ENCODE measurements at places on chromosomes 4 and X.
A peak's percentile ranks its signal among the peaks of the same experiment; 100 is the strongest.

DNA sequence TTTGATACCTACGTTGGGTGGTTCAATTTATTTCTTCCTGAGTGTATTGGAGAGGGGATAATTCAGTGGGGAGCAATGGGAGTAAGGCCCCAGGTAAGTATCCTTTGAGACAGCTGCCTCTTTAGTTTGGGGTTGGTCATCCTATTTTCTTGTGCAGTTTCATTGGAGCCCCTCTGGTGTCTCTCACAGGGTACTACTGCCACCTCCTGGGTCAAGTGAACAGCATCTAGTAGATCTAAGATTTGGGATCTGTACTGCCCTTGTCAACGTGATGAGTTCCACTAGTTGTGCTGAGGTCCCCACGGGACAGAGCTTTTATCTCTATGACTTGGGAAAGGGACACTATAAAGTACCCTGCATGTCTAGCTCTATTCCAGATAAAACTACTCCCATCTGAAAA lies 80.6 kb downstream of the PBDC1 start:
- peak; percentile 43 for DNase-seq

DNA sequence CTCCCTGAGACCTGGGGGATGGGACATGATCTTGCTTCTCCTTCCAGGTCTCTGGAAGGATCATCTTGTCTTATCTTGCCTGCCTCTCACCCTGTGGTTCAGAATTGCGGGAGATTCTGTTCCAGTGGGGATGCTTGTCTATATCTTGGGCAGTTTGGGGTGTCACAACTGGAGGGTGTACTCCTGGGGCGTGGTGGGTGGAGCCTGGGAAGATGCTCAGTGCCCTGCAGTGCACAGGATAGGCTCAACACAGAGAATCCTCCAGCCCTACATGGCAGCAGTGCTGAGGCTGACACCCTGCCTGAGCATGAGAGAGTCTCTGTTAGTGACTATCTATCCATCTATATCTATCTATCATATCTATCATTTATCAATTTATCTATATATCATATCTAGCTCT lies 7.7 kb downstream of the P2RY8 start:
- DNase-seq: no peak

DNA sequence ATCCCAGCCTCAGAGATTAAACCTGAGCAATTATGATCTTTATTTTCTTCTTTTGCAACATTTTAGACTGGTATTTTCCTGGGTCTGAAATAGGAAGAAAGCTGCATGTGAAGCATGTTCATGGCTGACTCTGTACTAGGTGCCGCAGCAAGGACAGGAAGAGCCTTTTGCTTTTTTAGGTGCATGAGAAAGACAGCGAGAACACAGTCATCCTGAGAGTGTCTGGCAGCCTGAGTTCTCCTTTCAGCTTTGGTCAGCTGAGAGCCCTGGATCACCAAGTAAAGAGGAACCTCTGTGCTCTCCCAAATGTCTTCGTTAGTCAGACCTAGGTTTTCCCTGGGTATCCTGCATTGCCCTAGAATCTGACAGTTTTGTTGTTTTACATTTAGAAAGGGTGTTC lies 29.8 kb downstream of the FAM149A start:
- peak; percentile 84 for DNase-seq

- DNase-seq: peak; percentile 47
These were observed 38.5 kb upstream of the TAPT1 start for GRCh38 chr4:16264798-16265197.

DNA sequence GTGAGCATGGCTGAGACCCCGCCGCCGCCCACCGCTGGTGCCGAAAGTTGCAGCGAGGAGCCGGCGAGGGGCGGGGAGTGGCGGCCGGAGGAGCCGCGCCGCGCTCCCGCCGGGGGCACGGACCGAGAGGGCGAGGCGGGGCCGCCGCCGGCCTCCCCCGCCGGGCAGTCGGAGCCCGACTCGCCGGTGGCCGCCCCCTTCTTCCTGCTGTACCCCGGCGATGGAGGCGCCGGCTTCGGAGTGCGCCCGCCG lies 16.5 kb downstream of the UTP3 start:
- no peak for DNase-seq

GRCh38 chr4:83793481-83793880 lies 257.6 kb downstream of the GPAT3 start:
- DNase-seq: no peak

Data from MV-4-11 (cell line).